ENCODE measurements at places on chromosomes 16 and 17.

GRCh38 chr17:28700830-28701492 lies 10.7 kb downstream of the PROCA1 start:
- DNase-seq, result no peak

- no peak for DNase-seq
Measured at GRCh38 chr17:3603119-3603869, 5.9 kb downstream of the TRPV1 start.

GRCh38 chr16:76577003-76577402 lies 299.8 kb downstream of the CNTNAP4 start:
- DNase-seq, result no peak

- no peak for DNase-seq
Measured at GRCh38 chr16:12587170-12587569, 216.5 kb downstream of the CPPED1 start.

DNA sequence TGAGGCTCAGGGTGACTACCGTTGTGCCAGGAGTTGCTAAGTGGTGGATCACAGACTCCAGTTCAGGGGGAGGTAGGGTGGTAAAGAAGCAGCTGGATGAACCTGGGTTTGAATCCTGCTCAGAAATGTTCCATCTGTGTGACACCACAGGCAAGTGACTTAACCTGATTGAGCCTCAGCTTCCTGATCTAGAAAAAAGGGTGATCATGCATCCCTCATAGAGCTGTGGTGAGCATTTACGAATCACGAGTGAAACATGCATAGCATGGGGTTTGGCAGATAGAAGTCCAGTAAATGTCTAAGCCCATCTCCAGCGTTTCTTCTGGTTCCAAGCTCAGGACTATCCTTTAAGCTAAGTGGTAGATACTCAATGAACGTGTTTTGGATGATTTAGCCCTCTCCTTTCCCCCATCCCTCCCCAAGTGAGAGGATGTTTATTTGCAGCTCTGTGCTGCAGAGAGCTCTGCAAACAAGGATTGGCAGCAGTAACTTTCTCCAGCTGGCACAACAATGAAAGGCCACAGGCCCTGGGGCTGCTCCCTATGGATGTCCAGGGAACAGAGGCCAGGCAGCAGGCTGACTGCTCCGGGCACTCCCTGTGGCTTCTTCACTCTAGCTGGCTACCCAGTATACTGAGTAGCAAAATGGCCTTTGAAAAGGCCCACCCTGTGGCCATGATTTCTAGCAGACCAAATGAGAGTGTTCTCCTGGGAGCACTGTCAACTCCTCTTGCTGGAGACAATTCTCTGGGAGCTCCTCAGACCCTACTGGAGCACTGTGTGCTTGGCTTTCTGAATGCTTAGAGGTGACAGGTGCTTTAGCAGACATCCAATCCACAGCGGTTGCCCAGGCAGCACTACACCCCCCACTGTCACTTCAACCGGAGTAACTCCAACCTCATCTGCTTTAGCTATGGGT lies 21.3 kb downstream of the CA4 start:
- DNase-seq, result no peak

DNA sequence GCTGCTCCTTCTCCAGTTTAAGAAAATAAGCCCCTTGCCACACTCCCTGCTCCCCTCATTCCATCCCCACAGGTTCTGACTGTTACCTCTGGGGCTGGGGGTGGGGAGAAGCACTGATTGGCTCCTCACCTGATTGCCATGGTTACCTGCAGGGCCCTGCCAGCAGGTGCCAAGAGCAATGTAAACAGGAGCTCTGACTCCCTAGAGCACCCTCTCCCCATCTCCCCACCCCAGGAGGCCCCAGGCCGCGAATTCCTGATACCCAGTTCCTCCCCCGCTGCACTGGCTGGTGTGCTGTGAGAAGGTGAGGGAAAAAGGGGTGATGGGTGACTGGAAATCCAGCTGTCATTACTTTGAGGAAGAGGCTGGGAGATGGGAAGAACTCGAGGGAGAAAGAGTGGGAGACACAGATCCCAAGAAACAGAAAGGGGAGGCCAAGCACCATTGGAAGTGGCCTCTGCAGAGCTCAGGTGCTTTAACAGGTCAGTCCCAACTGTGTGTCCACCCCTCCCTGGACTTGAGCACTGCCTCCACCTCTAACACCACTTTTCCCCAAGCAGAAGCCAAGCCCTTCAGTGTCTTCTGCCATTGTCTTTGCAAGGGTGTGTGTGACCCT lies 4.5 kb downstream of the PCGF2 start:
- DNase-seq, result peak; percentile 79

DNA sequence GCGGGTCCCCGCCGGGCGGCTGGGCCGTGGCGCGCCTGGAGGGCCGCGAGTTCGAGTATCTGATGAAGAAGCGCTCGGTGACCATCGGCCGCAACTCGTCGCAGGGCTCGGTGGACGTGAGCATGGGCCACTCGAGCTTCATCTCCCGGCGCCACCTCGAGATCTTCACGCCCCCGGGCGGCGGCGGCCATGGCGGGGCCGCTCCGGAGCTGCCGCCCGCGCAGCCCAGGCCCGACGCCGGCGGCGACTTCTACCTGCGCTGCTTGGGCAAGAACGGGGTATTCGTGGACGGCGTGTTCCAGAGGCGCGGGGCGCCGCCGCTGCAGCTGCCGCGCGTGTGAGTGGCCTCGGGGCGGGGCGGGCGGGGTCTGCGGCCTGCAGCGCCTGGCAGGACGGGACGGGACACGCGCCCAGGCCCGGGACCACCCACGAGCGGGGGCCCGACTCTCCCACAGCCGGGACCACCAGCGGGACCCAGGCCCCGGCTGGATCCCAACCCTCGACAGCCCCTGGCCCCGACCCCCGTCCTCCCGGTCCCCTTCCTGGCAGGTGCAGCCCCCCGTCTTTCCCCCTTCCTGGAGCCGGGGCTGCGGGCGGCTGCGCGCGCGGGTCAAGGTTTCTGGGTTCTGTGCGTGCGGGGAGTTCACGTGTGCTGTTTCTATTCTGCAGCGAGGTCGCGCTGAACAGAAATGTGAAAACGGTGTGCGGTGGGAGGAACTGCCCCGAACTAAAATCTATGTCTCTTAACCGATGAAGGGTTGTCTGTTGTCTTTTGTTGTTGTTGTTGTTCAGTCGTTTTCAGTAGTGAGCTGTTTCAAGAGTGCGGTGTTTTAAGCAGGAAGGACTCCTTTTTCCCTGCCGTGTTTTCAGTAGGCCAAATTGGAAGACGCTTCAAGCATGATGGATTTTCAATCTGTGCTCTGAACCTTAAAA lies 705 bp downstream of the FOXK2 start:
- no peak for DNase-seq

- peak; percentile 77 for DNase-seq
Measured at GRCh38 chr16:81645266-81645694, 133.8 kb upstream of the PLCG2 start.

- DNase-seq, result no peak
Measured at GRCh38 chr17:236641-237405, 55.4 kb upstream of the DOC2B start.

- DNase-seq, result peak; percentile 77
Measured at GRCh38 chr17:57337390-57337789, 81.1 kb downstream of the MSI2 start.

- DNase-seq, result no peak
Measured at GRCh38 chr16:3095869-3096268, 3.2 kb downstream of the ZSCAN10 start.

- peak; percentile 57 for DNase-seq
Measured at GRCh38 chr17:71023249-71024030, 854.1 kb downstream of the KCNJ2 start.

DNA sequence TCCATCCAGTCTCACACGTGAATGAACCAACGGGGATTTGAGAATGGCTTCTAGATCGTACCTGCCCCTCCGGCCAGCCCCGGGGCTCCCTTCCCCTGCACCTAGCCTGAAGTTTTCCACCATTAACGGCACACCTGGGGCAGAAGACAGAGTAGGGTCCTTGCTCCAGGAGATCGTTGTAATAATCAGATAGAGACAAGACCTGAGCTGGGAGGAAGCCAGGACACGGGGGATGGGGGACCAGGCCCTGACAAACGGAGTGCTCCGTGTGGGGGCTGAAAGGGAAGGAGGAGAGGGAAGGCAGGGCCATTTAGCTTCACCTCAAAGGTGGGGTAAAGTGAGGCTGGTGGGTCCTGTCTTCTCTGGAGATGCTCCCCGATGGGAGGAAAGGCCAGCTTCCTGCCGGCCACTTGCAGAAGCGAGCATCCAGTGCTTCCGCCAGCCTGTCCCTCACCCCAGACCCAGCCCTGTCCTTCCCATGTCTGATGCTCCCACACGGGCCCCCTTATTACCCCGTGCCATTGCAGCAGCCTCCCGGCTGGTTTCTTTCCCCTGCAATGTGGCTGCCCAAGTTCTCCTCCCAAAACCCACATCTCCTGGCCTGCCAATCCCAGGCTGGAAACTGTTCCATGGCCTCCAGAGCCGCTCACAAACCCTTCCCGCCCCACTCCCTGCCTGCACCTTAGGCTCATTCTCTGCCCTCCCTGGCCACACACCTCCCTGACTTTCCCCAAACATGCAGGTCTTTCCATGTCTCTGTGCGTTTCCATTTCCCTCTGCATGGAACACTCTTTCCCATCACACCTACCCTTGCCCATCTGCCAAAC lies 79.3 kb downstream of the MRC2 start:
- DNase-seq, result no peak

DNA sequence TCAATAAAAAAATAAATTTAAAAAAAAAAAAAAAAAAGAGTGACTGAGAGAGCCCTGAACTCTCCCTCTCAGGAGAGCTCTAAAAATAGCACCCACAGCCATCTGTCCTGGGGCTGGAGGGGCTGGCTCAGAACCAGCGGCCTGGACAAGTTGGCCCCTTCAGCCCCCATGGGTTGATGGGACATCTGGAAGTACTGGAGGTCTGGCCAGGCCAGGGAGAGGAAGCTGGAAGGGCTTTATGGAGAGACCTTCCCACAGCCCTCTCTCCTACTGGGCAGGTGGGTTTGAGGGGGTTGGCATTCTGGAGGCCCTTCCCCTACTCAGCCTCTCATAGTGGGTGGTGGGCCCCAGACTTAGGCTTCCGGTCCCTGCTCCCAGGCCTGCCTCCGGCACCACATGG lies 93.7 kb upstream of the TMEM97 start:
- DNase-seq, result no peak

DNA sequence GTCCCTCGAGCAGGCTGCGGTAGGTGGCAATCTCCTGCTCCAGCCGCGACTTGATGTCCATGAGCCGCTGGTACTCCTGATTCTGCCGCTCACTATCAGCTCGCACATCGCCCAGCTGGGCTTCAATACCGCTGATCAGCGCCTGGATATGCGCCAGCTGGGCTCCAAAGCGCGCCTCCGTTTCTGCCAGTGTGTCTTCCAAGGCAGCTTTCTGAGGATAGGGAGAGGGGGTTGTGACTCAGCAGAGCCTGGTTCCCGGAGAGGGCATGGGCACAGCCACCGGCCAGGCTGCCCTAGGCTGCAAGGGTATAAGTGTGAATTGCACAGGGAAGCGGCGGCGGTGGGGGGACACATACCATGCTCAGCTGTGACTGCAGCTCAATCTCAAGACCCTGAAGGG lies 4.3 kb downstream of the KRT19 start:
- DNase-seq, result peak; percentile 72

- no peak for DNase-seq
Measured at GRCh38 chr16:179211-180092, 807 bp upstream of the HBQ1 start.

GRCh38 chr17:73551759-73552158 lies 92.5 kb downstream of the SDK2 start:
- DNase-seq, result no peak

DNA sequence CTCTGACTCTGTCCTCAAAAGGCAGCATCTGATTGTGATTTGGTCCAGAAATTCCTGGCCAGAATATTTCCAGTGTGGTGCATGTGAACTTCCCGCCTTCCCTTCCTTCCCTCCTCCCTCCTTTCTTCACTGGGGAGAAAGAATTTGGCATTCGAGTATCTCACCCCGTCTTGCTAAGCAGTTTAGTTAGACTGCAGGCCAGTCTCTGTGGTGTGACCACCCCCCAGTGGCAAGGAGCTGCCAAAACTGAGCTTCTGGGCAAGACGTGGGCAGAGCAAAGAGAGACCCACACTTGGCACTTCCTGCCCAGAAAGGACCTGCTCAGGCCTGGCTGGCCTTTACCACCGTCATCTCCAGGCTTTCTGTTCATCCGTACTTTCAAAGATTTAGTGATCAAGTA lies 36.4 kb downstream of the SNX20 start:
- no peak for DNase-seq

DNA sequence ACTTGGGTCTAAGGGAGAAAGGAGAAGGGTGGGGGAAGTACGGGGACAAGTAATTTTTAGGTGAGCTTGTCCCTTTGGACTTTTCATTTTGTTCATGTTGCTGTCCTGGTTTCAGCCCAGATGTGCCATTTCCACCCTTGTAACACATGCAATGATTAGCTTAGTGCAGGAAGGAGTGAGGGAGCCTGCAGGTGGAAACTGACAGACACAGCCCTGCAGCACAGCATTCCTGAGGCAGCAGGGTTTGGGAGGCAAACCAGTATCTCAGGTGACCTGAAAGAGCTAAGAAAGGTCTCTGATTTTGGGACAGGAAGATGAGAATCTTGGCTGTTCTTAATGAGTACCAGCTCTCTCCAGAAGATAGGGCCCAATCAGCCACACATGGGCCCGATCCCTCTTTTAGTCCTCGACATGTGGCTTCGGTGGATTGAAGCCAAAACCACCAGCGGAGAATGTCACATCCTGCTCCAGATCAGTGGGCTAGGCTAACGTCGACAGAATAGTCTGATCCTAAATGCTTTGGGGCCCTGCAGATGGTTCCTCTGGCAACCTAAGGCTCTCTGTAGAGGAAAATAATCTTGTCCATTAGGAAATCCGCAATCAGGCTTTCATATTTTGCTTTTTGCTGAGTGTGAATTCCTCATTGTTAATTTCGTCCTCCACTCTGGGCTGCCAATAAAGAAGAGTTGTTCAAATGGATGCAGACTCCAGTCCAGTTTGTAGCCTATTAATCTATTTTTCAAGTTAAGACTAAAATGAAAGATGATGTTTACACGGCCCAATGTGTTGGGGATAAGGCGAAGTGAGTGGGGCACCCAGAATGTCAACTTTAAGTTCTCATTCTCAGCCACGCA lies 3.8 kb upstream of the RNF157 start:
- no peak for DNase-seq

DNA sequence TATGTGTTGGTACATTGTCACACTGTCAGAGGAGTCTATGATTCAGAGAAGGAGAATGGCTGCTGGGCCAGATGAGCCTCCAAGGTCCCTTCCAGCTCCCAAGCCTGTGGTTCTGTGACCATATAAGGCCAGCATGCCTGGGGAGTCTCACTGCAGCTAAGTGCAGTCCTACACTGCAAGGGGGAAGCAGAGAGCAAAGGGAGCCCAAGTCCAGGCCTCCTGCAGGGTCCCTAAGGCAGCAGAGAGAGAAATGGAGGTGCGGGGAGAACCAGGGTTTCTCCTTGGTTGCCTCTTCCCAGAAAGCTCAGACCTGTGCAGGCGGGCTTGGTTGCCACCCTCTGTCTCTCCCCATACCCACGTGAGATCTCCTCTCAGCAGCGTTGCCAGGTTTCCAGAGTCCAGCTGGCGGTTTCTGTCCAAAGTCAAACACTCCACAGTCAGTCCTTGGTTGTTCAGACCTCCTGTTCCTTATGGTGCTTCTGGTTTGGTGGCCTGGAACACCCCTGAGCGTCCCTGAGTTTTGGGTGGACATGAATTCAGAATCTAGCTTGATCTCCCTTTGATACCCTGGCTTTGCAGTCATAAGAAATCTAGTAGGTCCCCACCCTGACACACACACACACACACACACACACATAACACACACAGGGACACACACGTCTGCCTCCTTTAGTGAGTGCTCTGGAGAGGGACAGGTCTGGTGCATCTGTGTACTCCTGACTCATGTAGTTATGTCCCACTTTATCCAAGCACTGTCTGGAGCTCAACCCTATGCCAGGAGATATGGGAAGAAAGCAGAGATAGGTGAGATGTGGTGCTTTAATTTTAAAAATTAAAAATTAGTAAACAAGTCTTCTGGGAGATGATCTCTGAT lies 78.8 kb downstream of the GNAO1 start:
- DNase-seq, result no peak

GRCh38 chr16:18783430-18784341 lies 6.4 kb downstream of the RPS15A start:
- no peak for DNase-seq
